H1 (cell line): ENCODE measurements at places on chromosomes 16 and 17. TPM values are rescaled to one million over a fixed set of nuclear protein-coding genes. Genes with fewer than 3 reads are reported as not detected.

DNA sequence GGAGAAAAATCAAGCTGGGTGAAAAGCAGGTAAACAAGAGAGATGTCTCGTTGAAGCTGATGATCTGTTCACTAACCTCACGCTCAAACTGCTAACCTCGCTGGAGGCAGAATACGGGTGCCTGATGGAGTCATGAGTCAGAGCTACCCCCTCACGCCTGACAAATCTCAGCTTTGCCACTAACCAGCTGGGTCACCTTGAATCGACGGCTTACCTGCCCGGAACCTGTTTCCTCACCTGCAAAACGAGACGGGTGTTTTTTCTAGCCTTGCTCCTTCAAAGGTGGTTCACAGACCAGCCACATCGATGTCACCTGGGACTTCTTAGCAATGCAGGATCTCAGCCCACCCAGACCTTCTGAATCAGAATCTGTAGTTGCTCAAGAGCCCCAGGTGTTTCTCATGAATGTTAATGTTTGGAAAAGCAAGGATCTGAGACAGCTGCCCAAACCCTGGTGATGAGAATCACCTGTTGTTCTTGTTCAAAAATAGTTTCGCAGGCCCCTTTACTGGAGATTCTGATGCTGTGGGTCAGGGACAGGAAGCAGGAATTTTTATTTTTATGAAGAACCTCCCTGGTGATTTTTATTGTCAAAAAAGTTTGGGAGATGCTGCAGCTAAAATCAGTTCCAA is 56.9 kb downstream of the MARCHF10 start:
- no peak for DNase-seq

GRCh38 chr16:50229149-50229726 is 37.1 kb upstream of the ADCY7 start:
- no peak for DNase-seq

- DNase-seq, result no peak
Measured at GRCh38 chr16:14485121-14485551, 144.9 kb downstream of the PARN start.

DNA sequence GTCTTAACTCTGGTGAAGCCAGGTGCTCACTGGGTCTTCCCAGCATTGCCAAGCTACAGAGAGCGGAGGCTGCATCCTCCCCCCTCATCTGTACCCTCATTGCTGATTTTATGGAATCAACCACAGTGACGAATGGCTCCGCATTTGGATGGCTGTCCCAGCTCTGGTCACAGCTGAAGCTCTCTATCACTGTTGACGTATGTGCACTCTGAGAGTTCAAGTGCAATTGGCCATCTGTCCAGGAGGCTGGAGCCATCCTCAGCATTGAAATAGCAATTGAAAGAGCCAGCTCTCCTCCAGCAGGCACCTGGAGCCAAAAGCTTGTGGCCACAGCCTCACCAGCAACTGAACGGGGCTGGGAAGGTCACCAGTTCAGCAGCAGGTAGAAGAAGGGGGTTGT is 494.1 kb downstream of the TMEM114 start:
- no peak for DNase-seq

DNA sequence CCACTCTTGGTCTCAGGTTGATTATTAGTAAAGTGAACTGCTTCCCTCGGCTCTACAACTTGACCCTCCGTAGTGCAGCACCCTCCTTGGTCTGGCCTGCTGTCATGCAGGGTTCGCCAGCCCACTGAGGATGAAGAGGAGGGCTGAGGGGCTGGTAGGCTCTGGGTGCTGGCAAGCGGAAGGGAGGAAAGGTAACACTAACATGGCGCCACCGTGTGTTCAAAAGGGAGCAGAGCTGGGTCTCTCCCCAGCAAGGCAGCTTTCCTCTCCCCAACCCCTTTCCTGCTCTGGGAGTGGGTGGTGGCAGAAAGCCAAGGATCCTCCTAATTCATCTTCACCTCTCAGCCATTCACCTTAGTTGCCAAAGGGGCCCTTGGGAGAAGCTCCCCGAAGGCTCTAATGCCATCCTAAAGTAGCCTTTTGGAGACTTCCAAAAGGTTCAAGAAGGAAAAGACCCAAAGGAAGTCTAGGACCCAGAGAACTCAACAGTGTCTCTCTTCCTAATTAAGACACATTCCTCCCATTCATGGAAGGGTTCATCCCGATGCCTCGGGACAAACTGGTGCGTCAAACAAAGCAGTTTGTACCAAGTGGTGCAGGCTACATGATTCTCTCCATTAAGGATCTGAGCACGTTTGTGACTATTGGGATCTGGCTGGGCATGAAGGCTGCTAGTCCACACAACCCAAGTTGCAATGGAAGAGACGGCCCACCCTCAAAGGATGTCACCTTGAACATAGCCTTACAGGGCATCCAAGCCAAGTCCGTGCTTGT is 90.8 kb upstream of the TOB1 start:
- DNase-seq, result peak; percentile 81

DNA sequence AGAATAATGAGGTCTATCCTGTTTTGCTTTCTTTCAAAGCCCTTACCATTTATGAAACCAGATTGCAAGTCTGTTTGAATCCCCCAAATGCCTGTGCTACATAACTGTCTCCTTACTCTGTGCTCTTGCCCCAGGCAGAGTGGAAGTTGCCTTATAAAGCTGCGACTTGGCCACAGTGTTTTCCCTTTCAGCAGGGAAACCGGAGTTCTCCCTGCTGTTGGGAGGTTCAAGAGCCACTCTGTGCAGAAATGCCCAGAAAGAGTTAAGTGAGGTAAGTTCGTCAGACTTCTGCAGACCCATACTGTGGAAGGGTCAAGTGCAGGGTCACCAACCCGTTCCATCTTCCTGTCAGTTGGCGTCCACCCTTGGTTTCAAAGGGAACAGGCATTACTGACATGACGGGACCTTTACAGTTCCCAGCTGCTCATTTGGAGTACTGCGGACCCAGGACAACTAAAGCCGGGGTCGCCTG is 508.9 kb downstream of the WWOX start:
- DNase-seq, result no peak

DNA sequence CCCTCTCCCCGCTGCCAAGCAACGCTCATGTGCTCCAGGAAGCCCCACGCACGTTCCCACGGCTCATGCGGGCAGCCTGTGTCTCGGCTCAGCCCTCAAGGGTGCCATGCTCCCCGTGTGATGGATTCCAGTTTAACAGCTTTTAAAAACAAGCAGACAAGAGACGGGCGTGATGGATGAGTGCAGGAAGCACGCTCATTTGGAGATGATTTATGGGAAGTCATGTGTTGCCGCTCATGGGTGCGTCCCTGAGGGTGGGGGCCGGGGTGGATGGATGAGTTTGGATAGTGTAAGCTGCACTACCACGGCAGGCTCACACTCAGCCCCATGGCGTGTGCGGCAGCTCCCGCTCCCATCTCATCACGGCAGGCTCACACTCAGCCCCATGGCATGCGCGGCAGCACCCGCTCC is 132.8 kb downstream of the RBFOX3 start:
- no peak for DNase-seq

GRCh38 chr16:89700649-89701424 is 668 bp downstream of the SPATA2L start:
- DNase-seq, result no peak

GRCh38 chr17:79045842-79046196 is 21.9 kb downstream of the C1QTNF1 start:
- DNase-seq, result peak; percentile 91

- DNase-seq, result no peak
Measured at GRCh38 chr17:7241090-7241733, 1.0 kb downstream of the GABARAP start.

GRCh38 chr17:29146369-29146972 is 33.7 kb downstream of the MYO18A start:
- DNase-seq, result no peak

- no peak for DNase-seq
Measured at GRCh38 chr16:84700446-84701300, 873 bp downstream of the USP10 start.

GRCh38 chr16:50188619-50189136 is 35.6 kb downstream of the TENT4B start:
- DNase-seq, result no peak

DNA sequence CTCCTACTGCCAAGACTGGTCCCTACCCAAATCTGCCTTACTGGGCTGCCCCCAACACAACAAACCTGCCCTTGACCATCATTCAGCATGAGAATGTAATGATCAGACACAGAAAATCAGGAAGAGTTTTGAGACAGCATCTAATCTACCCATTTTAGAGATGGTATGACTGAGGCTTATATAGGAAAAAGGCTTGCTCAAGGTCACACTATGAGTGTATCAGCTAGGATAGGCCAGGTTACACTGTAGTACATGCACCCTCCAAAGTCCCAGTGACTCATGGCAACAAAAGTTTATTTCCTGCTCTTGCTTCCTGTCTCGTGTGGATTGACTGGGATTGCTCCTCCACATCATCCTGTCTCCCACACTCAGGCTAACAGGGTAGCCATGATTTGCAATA is 27.9 kb downstream of the NLRC5 start:
- DNase-seq, result no peak

GRCh38 chr17:74123866-74124444 is 79.5 kb upstream of the RPL38 start:
- no peak for DNase-seq

Gene ARHGDIG
- 1.2 and 2.8 TPM in 2 replicates for total RNA-seq

Gene JPT1
- 340 and 369 TPM in 2 replicates for total RNA-seq

Gene KRTAP4-6
- total RNA-seq, result not detected in 2 replicates

Gene NPTX1
- 12.0 and 14.8 TPM in 2 replicates for total RNA-seq

Gene TOP2A
- 276 and 291 TPM in 2 replicates for total RNA-seq

Gene APOBR
- not detected in 2 replicates for total RNA-seq

Gene CD300A
- 0.46 and 0.52 TPM in 2 replicates for total RNA-seq

Gene FDXR
- total RNA-seq, result 24.2 and 25.6 TPM in 2 replicates

Gene C16orf96
- total RNA-seq, result 1.3 and 1.6 TPM in 2 replicates
